NCI-H1092 (cell line): ENCODE measurements at places on chromosomes 3 and 15.

GRCh38 chr3:58023531-58023930 lies 15.3 kb downstream of the FLNB start:
- no peak for DNase-seq

DNA sequence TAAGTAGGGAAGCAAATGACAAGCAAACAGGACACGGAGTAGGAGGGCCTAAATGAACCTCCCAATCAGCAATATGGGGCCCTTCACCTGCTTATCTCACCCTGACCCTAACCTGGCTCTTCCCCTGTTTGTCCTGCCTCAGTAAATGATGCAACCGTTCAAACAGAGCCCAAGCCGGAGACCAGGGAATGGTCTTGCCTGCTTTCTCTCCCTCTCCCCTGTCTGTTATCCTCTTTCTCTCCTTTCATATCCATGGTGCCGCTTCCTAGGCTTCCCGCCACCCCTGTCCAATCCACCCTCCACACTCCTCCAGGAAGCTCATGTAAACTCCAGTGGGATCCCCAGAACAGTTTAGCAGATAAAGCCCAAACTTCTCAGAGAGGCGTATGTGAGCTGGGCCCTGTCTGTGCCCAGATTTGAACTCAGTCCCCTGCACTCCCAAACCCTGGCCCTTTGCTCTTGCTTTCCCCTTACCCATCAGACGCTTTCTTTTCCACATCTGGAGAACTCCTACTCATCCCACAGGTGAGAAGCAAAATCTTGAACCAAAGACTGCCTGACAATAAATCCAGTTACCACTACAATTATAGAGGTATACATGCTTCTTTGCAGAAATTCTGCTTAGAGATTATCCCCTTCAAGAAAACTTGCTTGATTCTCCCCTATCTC lies 45.7 kb upstream of the STT3B start:
- DNase-seq: no peak

- no peak for DNase-seq
These were observed 136.8 kb downstream of the FHIT start for GRCh38 chr3:61114316-61114953.

- DNase-seq: no peak
These were observed 275.4 kb downstream of the NFKBIZ start for GRCh38 chr3:102124704-102125103.

DNA sequence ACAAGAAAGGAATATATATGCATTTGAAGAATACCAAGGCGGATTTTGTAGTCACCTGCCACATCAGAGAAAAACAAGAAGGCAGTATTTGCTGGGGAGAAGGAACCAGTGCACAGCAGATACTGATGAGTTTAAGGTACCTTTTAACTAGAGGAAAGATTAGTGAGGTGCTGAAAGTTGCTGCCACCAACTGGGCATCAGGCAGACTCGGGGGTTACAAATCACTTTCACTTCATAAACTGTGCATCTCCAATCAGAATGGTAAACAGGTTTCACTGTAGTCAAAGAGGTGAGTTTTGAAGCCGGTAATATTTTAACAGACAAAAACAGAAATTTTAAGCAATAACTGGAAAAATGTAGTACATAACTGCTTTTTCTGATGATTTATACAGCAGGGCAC lies 4.1 kb downstream of the FBN1 start:
- no peak for DNase-seq
